Fibroblast of skin of scalp (primary cell): ENCODE measurements at places on chromosomes 12 and 14.

DNA sequence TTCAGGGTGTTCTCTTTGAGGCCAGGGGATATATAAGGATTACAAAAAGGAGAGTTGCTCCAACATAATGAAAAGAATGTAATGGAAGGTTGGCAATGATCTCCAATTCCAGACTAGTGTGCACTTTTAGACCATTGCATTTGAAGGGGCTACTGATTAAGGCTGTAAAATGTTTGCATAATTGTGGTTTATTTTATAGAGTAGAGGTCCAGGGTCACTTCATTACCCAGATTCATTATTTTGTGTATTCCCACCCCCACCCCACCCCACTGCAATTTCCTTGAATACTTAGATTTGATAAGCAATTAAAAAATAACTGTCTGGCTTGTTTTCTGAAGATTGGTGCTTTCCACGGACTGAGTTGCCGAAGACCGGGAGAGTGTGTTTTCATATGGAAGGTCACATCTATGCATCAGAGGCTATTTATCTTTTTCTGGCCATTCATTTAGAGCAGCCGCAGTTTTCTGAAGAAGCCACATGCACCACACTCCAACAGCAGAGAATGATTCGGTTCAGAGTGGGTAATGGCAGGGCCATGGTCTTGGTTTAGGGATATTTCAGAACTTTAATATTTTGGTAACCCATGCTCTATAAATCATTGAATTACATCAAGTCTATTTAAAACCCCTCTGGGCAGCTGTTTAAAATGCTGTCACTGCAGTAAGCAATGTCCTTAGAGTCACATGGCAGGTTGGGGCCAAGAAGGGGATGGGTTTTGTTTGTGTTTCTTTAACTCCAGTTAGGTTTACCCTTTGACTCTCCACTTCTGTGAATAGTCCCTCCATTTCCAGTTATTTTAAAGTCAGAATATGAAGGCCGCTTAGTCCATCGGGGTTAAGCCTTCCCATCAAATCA, 94.6 kb downstream of the TMEM30B start:
- no peak for DNase-seq

DNA sequence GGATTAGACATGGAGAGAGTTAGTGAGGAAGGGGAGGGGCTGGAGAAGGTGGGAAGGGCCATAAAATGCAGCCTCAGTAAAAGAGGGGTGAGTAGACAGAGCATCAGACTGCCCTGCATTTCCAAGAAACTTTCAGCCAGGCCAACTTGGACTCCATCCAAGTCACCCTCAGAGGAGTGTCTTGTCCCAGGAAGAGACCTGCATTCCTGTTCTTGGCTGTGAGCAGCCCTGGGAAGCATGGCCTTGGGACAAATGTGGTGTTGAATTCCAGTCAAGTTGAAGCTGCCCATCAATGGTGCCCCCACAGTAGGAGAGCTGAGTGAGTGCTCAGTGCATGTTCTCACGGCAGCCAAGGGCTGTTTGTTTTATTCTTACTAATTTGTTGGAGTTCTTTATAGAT, 35.0 kb upstream of the TUNAR start:
- DNase-seq, result no peak

GRCh38 chr12:66910366-66910974, 231.6 kb upstream of the GRIP1 start:
- DNase-seq, result no peak

GRCh38 chr12:106058256-106059182, 80.2 kb downstream of the NUAK1 start:
- peak; percentile 65 for DNase-seq

- no peak for DNase-seq
These were observed 31.3 kb downstream of the CLECL1 start for GRCh38 chr12:9701380-9702154.

DNA sequence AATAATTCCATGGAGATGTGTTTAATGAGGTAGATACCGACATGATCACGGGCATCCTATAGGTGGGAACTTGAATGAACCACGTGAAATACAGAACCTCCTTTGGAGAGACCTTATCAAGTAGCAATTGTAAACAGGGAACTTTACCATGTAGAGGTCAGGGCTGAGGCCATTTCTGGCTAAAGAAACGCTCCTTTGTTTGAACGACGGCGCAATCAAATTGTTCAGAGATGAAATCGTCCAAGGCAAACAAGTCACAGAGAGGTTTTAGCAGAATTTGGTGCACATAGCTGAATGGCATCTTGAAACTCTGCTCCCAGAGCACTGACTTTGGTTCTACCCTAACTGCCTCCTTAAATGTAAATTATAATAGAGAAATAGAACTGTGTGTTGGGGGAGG, 9.8 kb downstream of the PRIMA1 start:
- no peak for DNase-seq

DNA sequence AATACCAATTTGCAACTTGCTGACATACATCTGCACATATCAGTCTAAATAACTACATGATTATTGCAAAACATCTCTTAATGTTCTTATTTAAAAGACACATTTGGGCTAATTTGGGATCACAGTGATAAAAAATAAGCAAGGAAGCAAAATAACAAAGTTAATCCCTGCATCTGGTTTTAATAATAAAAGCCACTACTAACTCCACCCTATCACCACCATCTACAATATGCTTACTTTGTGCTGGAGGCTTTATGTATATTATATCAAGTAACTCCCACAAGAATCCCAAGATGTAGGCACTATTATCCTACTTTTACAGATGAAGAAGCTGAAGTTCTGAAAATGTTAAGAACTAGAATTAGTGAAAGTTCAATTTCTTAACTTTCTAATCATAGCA, 45.7 kb downstream of the TAOK3 start:
- DNase-seq, result peak; percentile 56

- DNase-seq, result no peak
These were observed 121.1 kb downstream of the PLXNC1 start for GRCh38 chr12:94269316-94269999.

DNA sequence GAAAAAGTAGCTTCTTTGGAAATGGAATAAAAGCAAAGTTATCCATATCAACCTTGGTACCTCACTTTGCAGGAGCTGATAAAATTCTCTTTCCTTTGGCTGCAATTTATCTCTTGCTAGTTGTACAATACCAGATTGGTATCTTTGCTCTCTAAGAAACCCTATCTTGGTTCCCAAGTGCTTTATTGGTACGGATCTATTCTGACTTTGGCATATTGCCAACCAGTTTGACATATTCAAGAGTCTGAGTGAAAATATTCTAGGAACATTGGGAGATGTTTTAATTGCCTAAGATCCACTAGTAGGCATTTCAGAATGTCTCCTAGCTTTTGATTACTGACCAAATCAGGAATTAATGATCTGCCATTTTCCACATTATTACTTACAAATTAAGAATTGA, 167.2 kb upstream of the ATP2B1 start:
- no peak for DNase-seq

DNA sequence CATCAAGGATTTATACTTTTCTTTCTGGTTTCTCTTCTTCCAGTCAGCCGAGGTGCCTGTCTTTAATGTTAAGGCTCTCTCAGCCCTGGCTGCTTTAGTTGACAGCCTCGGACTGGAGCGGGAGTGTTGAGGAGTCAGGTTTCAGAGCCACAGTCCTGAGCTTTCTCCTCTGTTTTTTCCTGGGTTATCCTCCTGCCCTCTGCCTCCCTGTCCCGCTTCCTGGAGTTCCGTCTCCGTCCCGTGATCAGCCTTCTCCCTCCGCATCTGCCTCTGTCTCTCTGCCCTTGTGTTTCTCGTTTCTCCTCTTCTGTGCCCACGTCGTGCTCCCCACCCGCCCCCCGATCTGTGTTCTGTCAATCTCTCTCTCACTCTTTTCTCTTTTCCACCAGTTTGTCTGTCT, 33.0 kb downstream of the IQSEC3 start:
- peak; percentile 4 for DNase-seq

- DNase-seq, result peak; percentile 5
These were observed 5.5 kb upstream of the LMNTD1 start for GRCh38 chr12:25558586-25558985.

GRCh38 chr14:38197001-38197783, 10.5 kb upstream of the SSTR1 start:
- peak; percentile 82 for DNase-seq

DNA sequence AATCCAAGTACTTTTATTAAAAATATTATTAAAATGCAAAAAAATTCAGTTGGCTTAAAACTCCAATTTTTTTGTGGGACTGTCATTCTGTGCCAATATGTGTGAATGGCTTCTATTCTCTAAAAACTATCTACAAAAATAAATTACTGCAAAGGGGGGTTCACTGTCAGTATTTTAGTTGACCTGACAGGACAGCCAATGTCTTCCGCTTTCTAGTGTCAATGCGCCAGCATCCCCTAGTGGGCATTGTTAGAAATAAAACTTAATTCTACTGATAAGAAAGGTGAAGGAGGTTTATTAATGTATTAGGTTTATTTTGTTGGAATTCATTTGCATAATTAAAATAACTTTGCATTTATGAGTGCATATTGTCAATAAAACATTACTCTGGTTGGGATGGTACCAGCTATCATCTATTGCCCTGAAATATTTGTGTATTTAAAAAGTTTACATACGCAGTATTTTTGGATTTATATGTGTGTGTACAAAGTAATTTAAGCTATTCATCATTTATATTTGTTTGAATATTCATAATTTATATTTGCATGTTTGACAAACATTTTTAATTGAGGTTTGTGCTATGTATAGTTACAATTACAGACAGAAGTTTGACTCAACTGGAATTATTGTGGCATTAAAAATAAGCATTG, 527.2 kb downstream of the FLRT2 start:
- DNase-seq, result peak; percentile 36

GRCh38 chr12:125161712-125162022, 96.4 kb downstream of the AACS start:
- no peak for DNase-seq

GRCh38 chr12:123067654-123068053, 83.2 kb downstream of the PITPNM2 start:
- DNase-seq, result no peak

- no peak for DNase-seq
These were observed 42.7 kb upstream of the DCN start for GRCh38 chr12:91225316-91225715.

GRCh38 chr12:52063981-52064649, 5.7 kb upstream of the ATG101 start:
- peak; percentile 47 for DNase-seq

DNA sequence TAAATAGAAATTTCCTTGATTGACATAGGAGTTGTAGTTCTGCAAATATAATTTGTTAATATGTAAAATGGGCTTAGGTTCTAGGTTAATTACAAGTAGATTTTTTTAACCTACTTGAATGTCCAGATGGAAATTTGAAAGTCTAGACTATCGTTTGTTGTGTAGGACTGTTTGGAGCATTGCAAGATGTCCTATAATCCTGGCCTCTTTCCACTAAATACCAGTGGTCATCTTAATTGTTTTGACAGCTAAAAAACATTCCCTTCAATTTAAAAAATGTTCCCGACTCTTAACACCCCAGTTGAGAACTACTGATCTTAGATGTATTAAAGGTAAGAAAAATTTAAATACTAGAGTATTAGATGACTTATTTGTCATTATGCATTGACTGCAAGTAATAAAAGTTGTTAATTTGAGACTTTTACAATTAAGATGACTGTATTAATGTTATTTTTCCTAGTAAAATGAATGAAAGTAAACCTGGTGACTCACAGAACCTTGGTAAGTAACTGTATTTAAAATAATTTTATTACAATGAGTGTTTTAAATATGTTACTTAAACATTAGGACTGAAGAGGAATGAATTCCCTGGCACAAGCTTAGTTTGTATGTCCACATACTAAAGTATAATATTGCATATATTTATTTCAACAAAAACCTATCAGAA, 21.8 kb downstream of the G2E3 start:
- DNase-seq, result peak; percentile 38

DNA sequence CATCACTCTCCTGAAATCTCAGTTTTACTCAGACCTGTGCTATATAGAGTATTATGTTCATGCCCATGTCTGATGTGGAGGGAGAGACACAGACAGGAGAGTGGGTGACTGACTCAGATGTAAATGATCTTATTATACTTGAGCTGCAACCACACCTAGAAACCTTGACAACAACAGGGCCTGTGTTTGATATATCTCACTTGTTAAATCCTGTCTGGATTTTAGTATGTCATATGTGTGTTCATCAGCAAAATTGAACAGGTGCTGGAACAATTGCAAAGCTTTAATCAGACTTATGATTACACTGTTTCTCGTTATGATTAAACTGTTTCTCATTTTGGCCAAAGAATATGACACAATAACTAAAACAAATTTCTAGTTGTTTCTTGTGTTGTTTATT, 37.7 kb downstream of the DIP2B start:
- DNase-seq, result peak; percentile 13

GRCh38 chr12:100164153-100164704, 21.6 kb upstream of the BLTP3B start:
- no peak for DNase-seq
